Fibroblast of the aortic adventitia (primary cell): ENCODE measurements at places on chromosomes 5 and 9.

GRCh38 chr5:62354028-62354874 lies 48.2 kb downstream of the KIF2A start:
- peak; percentile 84 for DNase-seq

DNA sequence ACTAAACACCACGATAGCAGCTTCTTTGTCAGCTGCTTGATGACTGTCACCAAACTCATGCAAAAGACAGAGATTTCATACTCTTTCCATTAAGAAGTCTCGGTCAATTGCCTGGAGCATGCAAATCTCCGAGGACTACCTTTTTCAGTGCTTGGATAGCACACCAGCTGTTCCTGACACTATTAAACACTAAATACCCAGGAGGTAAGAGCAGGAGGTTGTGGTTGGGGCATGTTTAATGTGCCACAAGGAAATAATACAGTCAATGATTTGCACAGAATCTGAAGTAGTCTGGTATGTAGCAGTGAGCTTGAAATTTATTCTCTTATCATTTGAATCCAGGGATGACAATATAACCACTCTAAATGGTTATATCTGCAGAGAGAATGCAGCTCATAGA lies 996.2 kb downstream of the CDH12 start:
- no peak for DNase-seq

GRCh38 chr5:89388872-89389271 lies 505.9 kb upstream of the MEF2C start:
- DNase-seq, result no peak

GRCh38 chr5:23446424-23446823 lies 61.0 kb upstream of the PRDM9 start:
- DNase-seq, result no peak

GRCh38 chr5:36045895-36046294 lies 20.8 kb downstream of the UGT3A2 start:
- no peak for DNase-seq

DNA sequence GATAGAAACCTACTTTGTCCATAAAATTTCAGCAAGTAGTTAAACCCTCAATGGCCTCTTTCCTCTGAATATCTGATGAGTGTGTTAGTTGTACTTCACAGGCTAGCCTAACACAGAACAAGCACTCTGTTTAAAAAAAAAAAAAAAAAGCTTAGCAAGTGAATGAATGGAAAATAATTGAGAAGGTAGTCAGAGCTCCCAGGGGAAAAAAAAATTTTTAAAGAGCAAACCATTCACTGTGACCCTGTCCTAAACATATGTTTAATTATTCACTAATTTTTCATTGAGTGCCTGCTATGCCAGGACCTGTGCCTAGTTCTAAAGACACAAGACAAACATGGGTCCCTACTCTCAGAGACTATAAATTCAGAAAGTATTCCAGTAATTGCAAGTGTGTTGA lies 69.3 kb downstream of the SH3RF2 start:
- peak; percentile 35 for DNase-seq

- no peak for DNase-seq
Observed at GRCh38 chr9:119234636-119235035, 134.6 kb downstream of the BRINP1 start.

DNA sequence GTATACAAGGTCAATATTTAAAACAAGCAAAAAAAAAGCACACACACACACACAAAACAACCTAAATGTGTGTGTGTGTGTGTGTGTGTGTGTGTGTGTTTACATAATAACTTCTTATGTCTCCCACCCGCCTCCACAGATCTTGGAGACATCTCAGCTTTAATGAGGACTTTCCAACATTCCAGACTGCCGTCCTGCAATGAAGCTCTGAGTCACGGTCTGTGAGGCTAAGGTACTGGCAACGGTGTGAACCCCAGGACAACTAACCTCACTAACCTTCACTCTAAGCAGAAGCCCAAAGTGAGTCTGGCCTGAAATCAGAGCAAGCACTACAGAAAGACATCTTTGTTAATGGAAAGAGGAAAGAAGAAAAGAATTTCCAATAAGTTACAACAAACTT lies 22.3 kb downstream of the ZNF474 start:
- peak; percentile 73 for DNase-seq

DNA sequence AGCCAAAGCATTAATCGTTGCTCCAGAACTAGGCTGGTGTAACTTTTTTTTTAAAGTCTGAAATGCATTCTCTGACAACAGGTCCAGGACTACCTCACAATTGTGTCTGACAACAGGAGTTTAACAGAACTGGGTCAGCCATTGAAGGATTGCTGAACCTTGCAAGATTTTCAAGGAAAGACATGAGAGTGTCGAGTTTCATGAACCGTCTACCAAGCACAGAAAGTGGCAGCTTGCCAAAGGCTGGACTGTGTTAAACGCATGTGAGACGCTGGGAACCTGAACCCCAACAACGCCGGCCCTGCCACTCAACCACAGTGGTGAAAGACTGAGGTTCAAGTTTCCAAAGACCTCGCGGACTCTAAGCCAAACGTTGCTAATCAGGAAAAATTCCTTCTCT lies 79.1 kb downstream of the LHFPL2 start:
- peak; percentile 83 for DNase-seq

DNA sequence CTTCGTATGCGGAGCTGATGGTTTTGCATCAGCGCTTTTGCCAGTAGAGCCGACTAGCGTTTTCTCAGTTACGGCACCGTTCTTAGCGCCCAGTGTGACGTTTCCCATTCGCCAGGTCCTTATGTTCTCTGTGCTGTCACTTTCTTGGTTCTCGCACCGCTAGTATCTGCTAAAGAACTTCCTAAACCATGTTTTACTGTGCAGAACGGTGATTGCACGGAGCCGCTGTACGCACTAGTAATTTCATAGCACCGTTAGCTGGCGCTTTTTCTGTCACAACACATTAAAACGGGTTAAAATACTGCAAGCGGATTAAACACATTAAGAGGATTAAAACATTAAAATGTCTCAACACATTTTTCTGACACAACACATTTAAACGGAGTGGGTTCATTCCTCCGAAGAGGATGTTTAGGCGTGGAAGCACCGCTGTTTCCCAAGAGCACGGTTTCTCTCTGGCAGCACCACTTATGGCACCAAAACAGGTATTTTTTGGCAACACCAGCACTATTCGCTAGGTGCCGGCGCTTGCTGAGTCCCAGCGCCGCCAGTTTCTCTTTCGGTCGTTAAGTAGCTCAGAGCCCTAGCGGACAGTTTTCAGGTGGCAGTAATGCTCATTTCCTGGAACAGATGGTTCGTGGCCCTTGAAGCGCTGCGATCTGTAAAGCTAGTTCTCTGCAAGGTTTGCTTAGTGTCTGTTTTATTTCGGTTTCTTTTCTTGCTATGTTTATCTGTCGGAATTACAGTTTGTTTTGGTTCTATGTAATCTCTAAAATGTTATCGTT lies 20.3 kb downstream of the ANXA2R start:
- peak; percentile 78 for DNase-seq

- peak; percentile 25 for DNase-seq
Observed at GRCh38 chr9:20823051-20823450, 139.0 kb downstream of the FOCAD start.
